ENCODE measurements at places on chromosomes 12 and 14.

- H3K27me3 ChIP-seq: no peaks in the 10 kb centered on the region
- no peak overlapping the region for H3K27ac ChIP-seq
- no peak overlapping the region for H3K4me3 ChIP-seq
- DNase-seq: no peak
These were observed 171.8 kb downstream of the FLRT2 start for GRCh38 chr14:85701763-85702162.

GRCh38 chr14:26531894-26532293 lies 65.9 kb downstream of the NOVA1 start:
- H3K4me1 ChIP-seq: peaks cover 5% of the 10 kb centered on the region
- H3K4me3 ChIP-seq: no peak overlapping the region
- H3K36me3 ChIP-seq: no peaks in the 10 kb centered on the region
- DNase-seq: no peak
- H3K27me3 ChIP-seq: no peaks in the 10 kb centered on the region

DNA sequence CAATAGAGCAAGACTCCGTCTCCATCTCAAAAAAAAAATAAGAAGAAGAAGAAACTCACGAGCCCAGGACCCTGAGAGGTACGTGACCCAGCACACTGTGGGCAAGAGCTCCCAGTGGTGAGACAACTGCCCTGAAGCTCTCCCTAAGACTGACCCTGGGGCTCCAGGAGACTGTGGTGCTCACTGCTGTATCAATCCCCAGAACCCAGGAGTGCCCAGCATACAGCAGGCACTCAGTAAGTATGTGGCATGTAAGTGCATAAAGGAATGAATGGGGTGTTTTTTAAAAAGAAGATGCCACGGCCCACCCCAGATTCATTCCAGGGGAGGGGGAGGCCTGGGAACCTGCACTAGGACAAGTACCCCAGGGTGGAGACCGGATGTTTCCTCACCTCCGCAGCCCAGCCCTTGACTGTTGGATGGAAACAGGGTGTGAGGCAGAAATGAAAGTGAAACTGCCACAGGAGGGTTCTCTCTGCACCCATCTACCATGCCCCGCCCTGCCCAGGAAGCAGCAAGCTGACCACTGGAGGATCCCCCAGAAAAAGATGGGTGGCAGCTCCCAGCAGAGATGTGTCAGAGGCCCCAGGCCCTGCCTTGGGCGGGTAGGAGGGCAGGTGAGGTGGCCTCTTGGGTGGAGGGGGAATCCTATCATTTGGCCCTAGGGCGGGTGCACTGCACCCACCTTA lies 12.2 kb downstream of the ITPK1 start:
- H3K27me3 ChIP-seq: no peaks in the 10 kb centered on the region
- no peak for DNase-seq
- H3K27ac ChIP-seq: no peak overlapping the region

- H3K27ac ChIP-seq: no peak overlapping the region
- DNase-seq: no peak
- peaks cover 16% of the 10 kb centered on the region for H3K4me1 ChIP-seq
- no peaks in the 10 kb centered on the region for H3K36me3 ChIP-seq
- no peaks in the 10 kb centered on the region for H3K27me3 ChIP-seq
These were observed 60.4 kb downstream of the RASSF8 start for GRCh38 chr12:26018926-26019325.

GRCh38 chr12:132154941-132155770 lies 10.9 kb downstream of the NOC4L start:
- H3K27me3 ChIP-seq: no peaks in the 10 kb centered on the region
- no peak overlapping the region for H3K4me3 ChIP-seq
- no peak for DNase-seq
- peaks cover 19% of the 10 kb centered on the region for H3K36me3 ChIP-seq

DNA sequence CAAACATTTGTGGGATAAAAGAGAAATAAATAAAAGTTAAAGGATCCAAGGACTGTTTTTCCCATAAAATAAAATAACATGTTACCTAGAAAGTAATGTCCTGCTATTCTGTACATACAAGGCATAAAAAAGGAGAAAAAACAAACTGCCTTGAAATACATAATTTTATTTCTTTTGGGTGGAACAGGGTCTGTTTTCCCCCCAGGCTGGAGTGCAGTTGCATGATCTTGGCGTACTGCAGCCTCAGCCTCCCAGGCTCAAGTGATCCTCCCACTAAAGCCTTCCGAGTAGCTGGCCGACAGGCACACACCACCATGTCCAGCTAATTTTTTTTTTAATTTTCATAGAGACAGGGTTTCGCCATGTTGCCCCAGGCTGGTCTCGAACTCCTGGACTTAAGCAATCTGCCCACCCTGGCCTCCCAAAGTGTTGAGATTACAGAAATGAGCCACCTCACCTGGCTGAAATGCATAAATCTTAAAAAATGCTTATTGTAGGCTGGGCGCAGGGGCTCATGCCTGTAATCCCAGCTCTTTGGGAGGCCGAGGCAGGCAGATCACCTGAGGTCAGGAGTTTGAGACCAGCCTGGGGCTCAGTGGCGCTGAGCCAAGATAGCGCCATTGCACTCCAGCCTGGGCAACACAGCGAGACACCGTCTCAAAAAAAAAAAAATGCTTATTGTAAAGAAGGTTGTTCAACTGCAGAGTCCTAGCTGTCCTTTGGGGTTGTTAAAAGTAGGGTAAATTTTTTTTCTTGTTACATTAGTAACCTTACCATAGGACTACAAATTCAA lies 4.1 kb upstream of the TUBA1C start:
- DNase-seq: no peak
- no peak overlapping the region for H3K4me3 ChIP-seq
- peak overlapping the region; percentile 1 for H3K27ac ChIP-seq
- no peaks in the 10 kb centered on the region for H3K36me3 ChIP-seq

DNA sequence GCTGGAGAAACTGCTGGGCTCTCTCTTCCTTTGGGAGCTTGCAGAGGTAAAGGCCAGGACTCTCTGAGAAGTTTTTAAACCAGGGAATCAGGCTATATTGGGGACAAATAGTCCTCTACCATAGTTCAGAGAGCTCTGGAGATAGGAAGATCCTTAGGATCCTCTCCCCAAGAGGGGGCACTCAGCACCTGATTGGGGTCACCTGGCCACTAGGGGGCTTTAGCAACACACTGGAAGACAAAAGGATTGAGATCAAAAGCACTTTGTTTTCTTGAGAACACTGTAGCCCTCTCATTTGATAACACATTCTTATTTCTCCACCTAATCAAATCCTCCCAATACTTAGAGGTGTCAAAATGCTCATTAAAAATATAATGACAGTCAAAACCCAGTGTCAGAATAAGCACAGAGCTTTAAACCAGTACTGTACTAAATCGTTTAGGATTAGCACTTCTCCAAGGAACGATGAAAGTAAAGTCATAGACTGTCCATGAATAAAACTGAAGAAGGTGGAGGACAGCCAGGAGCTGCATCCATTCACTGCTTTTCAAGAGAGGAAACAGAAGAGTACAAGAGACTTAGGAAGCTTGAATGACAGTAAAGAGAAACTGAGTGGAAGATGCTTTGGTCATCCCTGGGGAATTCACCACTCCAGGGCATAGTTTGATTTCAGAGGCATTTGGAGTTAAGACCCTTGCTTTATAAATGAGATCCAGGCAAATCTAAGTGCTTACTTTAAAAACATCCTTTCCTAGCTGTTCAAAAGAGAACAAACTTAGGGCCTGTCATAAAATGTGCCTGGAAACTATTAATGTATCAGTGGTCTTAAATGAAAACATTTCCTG lies 26.5 kb downstream of the BMP4 start:
- H3K4me3 ChIP-seq: no peak overlapping the region
- no peaks in the 10 kb centered on the region for H3K36me3 ChIP-seq
- H3K27ac ChIP-seq: no peak overlapping the region
- no peak for DNase-seq

- no peaks in the 10 kb centered on the region for H3K36me3 ChIP-seq
- H3K27ac ChIP-seq: no peak overlapping the region
- no peak overlapping the region for H3K4me3 ChIP-seq
- DNase-seq: no peak
These were observed 80.1 kb downstream of the ANO2 start for GRCh38 chr12:5864972-5865371.

DNA sequence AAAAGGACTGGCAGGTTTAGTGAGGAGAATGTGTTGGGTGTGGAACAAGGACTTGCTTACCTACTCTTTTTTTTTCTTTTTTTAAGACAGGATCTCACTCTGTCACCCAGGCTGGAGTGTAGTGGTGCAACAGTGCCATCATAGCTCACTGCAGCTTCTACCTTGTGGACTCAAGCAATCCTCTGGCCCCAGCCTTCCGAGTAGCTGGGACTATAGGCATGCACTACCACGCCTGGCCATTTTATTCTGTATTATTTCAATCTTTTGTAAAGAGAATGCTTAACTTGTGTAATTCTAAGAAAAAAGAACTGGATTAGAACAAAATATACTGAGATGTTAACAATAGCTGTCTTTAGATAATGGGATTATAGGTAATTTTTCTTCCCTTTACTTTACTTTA lies 1.9 kb upstream of the VRTN start:
- no peak for DNase-seq
- no peaks in the 10 kb centered on the region for H3K36me3 ChIP-seq
- H3K4me1 ChIP-seq: no peaks in the 10 kb centered on the region
- no peak overlapping the region for H3K4me3 ChIP-seq

DNA sequence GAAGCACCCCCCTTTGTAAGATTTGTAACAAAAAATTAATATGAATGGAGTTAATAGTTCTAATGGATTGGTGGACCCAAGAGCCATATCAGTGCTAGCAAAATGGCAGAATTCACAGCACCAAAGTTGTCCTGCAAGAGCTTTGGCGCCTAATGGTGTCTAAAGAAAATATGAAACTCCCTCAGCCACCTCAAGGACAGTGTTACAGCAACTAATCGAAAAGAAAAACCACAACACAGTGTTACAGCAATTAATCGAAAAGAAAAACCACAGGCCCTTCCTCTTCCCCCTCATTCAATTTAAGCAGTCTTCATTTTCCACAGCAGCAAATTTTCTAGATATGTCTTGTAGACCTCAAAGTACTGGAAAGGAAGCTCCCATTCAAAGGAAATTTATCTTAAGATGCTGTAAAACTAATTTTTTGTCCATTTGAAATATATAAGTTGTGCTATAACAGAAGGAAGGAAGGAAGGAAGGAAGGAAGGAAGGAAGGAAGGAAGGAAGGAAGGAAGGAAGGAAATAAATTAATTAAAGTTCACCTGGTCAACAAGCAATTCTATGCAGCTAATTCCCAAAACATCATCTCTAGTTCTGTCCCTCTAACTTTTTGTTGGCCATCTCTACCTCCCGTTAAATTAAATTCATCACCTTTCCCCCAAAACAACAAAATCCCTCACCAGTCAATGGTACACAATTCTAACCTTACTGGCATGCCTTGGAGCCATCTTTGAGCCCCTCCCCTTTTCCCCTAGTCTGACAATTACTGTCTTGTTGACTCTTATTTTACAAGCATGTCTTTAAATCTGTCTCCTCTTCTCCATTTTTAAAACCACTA lies 17.4 kb downstream of the LRP6 start:
- H3K36me3 ChIP-seq: no peaks in the 10 kb centered on the region
- H3K4me3 ChIP-seq: no peak overlapping the region
- no peaks in the 10 kb centered on the region for H3K27me3 ChIP-seq
- no peak overlapping the region for H3K27ac ChIP-seq

DNA sequence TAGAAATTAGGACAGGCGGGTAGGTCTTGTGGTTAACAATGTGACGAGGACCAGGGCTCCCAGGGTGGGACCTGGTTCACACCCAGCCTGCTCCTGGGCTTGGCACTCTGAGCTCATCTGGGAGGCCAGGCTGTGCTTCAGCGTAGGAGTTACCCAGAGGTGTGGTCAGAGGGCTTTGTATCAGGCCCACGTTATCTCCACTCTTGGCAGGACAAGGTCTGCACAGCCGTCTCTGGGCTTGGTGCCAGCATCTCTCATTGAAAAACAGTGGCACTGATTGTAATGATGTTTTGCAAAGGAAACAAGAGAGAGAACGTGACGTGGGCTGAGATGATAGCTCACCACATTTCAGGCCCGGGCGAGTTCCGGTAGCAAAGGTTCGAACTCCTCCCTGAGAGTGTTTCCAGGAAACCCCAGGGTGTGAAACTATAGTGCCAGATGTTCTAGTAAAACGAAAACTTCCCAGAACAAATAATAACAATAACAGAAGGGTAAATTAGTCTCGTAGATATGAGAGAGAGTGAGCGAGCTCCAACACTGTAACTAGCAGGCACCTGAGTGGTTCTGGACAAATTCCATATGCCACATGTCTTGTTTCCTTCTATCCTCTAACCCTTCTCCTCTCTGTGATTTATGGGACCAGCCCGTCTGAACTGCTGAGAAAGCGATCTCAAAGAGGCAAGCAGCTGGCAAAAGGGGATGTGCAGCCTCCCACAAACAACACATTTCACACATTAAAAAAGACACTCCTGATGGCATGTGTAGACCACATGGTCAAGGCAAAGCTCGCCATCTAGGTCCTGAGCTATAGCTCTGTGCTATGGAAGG lies 227.3 kb downstream of the KTN1 start:
- no peaks in the 10 kb centered on the region for H3K27me3 ChIP-seq
- no peaks in the 10 kb centered on the region for H3K36me3 ChIP-seq
- H3K4me1 ChIP-seq: peaks cover 23% of the 10 kb centered on the region
- H3K4me3 ChIP-seq: no peak overlapping the region
- DNase-seq: no peak

DNA sequence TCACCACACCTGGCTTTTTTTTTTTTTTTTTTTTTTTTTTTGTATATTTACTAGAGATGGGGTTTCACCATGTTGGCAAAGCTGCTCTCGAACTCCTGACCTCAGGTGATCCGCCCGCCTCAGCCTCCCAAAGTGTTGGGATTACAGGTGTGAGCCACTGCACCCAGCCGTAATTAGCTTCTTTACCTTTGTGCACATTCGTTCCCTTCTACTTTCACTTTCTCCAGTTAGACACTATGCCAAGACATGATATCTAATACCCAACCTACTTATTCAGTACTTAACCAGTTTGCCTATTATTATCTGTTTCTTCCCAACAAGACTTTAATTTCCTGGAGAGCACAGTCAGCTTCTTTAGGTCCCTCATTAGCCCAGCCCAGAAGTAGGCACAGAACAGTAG lies 5.3 kb downstream of the STYK1 start:
- H3K4me1 ChIP-seq: no peaks in the 10 kb centered on the region
- no peak overlapping the region for H3K27ac ChIP-seq
- no peak overlapping the region for H3K4me3 ChIP-seq

DNA sequence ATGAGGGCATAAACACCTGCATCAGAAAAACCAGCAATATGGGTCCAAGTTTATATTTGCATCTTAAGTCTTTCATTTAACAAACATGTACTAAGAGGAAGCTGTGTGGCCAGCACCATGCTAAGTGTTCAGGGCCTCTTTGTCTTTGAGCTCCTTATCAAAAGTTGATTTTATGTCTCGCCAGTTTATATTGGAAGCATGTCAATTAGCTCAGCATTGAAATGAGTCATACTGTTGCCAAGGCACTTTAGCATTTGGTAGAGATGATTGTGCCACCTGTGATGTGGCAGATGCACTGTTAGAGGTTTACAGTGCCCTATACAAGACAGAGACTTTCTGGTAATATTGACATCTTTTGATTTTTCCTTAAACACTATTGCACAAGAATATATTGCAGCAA lies 68.5 kb downstream of the BHLHE41 start:
- H3K27me3 ChIP-seq: no peaks in the 10 kb centered on the region
- no peak overlapping the region for H3K4me3 ChIP-seq
- peaks cover 22% of the 10 kb centered on the region for H3K4me1 ChIP-seq
- no peak overlapping the region for H3K27ac ChIP-seq

GRCh38 chr12:79645235-79645630 lies 45.5 kb downstream of the PAWR start:
- peaks cover 21% of the 10 kb centered on the region for H3K4me1 ChIP-seq
- no peak overlapping the region for H3K4me3 ChIP-seq
- DNase-seq: no peak
- H3K27me3 ChIP-seq: no peaks in the 10 kb centered on the region
- H3K36me3 ChIP-seq: no peaks in the 10 kb centered on the region

All from vagina (tissue), 2 donors.